NCI-H1436 treated with DMSO at 0.1 percent for 48 hours (cell line): ENCODE measurements at places on chromosomes 7 and 10.

- DNase-seq, result no peak
Observed at GRCh38 chr7:155057076-155057475, 13.0 kb upstream of the HTR5A start.

GRCh38 chr7:727806-728460 lies 852 bp upstream of the PRKAR1B start:
- no peak for DNase-seq

DNA sequence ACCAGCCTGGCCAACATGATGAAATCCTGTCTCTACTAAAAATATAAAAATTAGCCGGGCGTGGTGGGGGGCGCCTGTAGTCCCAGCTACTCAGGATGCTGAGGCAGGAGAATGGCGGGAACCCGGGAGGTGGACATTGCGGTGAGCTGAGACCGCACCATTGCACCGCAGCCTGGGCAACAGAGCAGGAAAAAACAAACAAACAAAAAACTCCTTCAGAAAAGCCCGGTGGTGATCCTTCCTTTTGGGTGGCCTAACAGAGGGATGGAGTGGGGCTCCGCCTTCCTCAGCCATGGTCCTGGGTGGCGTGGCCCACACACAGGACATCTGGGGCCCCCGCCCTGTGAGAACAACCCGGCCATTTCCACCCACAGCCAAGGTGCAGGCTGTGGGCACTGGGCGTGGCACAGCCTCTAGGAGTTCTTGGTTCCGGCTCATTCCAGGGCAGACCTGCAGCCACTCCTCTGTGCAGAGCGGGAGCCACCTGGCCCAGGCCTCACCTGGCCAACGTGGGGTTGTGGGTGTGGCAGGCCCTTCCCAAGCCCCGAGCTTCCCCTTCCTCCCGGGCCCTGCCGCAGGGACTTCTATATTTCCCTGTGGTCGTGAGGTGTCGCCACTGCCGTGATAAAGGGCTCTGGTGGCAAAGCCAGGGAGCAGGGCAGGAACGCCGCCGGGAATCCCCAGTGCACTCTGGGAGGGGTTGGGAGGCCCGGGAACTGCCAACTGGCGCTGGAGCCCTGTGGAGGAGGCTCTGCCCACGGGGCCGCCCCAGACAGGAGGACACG lies 37.6 kb downstream of the GET4 start:
- no peak for DNase-seq

- DNase-seq, result no peak
Observed at GRCh38 chr10:5515948-5516761, 8.6 kb upstream of the CALML3 start.

GRCh38 chr10:124387078-124387874 lies 31.4 kb downstream of the OAT start:
- DNase-seq, result no peak

DNA sequence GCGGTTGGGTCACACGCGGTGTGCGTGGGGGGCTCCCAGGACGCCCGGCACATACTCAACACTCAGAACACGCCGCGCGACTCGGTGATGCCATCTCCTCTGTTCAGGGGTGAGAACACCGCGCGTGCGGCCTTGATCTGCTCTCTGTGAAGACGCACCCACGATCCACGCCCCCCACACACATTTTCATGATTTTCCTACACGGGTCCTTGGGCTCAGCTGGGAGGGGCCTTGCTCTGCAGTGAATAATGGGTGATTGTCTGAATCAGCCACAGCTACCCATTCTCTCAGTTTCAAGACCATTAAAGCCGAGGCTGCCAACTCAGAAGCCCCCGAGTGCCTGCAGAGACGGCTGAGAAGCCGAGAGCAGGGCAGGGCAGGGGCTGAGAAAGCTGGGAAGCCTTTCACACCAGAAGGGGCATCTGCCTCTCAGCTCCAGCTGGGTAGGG lies 54.3 kb upstream of the PDGFA start:
- DNase-seq, result no peak

GRCh38 chr7:55023841-55024505 lies 5.2 kb downstream of the EGFR start:
- DNase-seq, result no peak

DNA sequence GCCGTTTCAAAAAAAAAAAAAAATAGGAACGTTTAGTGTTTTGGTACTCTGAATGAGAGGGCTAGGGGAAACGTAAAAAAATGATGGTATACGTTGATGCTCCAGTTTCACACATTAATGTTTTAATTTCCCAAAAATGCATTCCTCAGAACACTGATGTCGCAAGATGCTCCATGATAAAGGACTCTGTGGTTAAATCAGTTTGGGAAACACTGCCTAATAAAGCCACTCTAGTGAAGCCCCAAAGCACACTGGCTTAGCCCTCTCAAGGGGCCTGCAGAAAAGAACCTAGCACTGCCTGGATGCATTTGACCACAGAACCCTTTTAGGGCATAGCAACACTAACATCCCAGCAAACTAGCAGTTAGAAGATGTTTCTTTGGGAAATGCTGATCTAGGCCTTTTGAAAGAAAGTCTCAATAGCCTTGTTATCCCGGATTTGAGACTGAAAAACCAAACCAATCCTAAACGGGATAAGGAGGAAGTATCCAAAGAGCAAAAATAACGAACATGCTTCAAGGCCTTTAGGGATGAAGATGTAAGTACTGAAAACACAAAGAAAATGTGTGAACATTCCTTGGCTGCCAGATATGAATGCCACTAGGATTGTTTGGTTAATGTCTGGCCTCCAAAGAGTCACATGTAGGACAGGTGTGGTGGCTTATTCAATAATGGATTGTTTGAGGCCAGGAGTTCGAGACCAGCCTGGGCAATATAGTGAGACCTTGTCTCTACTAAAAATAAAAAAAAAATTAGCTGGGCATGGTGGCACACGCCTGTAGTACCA lies 11.0 kb downstream of the DLG5 start:
- no peak for DNase-seq

- DNase-seq, result no peak
Observed at GRCh38 chr7:91020636-91021385, 243.4 kb upstream of the FZD1 start.

- no peak for DNase-seq
Observed at GRCh38 chr7:151194188-151194587, 7.1 kb upstream of the ASB10 start.

DNA sequence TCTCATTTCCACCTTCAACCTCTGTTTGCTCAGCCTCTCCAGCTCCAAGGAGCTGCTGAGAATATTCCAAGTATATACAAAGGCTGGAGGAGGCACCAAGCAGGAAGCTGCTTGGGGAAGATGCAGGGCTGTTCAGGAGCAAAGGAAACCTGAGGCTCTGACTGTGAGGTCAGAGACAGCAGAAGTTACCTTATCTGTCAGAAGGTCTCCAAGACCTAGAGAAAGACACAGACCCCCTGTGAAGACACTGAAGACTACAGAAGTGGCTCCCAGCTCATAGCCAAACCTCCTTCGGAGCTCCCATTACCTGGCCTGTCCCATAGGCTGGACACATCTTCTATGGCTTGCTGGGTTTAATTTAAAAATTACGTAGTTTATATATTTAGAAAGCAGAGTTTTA lies 53.2 kb downstream of the PKD1L1 start:
- no peak for DNase-seq

DNA sequence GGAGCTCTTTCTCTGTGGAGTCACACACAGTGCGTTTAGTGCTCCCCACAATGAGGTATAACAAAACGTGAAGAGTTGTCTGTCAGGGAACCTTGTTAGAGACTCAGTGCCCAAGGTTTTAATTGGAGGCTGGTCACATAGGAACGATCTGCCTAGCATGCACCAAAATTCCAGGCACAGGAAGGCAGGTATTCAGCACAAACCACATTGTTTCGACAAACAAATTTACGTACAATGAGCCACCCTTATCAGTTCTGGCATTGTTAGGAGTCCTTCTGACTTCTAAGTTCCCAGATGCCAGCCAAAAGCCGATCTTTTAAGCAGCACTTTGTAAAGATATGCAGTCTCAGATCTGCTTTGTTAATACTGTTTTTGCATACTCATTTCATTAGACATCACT lies 414.2 kb upstream of the MTPN start:
- no peak for DNase-seq

DNA sequence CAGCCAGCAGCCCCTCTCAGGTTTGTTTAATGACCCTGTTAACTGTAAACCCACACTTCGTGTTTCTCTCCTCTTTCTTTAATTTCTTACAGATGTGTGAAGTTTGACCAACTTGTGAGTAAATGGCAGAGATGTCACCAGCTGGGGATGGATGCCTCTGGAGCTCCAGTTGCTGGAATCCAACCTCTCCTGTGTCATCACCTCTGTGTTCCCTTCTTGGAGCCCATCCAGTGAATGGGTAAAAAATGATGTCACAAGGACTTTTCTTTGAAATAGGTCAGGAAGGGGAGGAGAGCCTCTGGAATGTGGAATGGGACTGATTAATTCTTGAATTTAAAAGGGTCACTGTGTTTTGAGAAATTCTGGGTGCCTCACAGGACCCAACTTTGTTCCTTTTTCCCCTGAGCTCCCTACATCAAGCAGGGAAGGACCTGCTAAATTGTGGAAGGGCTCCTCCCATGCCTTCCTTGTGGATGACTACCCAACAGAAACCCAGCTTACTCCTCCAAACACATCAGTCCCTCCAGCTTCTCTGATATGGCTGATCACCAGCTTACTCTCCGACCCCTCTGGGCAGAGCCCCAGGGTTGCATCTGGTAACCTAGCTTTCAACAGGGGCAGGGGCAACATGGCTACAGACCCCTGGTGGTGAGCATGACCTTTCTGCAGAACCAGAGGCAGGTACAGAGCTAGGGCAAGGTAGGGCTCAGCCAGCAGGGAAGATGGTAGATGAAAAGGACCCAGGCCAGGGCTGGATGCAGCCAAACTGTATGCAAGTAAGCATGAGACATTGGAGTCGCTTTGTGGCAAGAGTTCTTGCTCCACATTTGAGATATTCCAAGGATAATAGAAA lies 67.5 kb downstream of the STRA8 start:
- no peak for DNase-seq

- no peak for DNase-seq
Observed at GRCh38 chr10:34171957-34172527, 643.1 kb downstream of the PARD3 start.

- no peak for DNase-seq
Observed at GRCh38 chr7:7151285-7151684, 31.1 kb upstream of the C1GALT1 start.

GRCh38 chr7:97104719-97105238 lies 12.7 kb upstream of the SDHAF3 start:
- DNase-seq, result peak; percentile 16

- DNase-seq, result no peak
Observed at GRCh38 chr10:11180228-11180627, 162.6 kb downstream of the CELF2 start.

DNA sequence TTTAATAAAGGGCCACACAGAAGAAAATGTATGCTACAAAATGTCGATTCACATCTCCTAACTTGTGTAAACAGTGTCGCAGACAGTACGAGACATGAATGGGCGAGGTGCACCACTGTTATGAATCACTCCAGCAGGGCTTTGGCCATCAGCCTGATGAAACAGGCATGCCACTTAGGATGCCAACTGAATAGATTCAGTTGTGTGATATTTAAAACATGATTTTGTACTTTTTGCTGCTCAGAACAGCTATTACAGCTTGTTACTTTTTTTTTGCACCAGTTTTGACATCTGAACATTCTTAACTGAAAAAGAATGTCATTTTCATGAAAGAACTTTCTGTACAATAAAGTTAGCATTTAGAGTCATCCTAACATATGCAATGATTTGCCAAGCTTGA lies 138.1 kb downstream of the VTI1A start:
- DNase-seq, result no peak

GRCh38 chr10:70459061-70459773 lies 17.7 kb upstream of the NODAL start:
- no peak for DNase-seq

- no peak for DNase-seq
Observed at GRCh38 chr7:100380196-100380595, 6.9 kb downstream of the PILRA start.

DNA sequence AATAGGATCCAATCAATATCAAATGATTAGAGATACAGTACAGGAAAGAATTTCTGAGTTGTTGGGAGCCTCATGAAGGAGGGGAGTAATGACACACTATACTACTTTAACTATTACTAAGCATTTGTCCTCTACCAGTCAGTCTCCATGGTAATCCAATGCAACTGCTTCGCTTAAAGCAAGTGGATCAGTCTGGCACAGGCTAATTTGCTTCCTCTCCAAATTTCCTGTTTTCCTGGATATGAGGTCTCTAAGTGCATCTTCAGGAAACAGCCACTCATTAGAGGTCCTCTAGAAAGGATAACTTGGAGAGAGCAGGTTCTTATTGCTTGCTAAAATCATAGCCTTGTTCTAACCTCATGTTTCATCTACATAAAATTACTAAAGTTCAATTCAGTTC lies 8.4 kb upstream of the SEPTIN7 start:
- DNase-seq, result no peak

DNA sequence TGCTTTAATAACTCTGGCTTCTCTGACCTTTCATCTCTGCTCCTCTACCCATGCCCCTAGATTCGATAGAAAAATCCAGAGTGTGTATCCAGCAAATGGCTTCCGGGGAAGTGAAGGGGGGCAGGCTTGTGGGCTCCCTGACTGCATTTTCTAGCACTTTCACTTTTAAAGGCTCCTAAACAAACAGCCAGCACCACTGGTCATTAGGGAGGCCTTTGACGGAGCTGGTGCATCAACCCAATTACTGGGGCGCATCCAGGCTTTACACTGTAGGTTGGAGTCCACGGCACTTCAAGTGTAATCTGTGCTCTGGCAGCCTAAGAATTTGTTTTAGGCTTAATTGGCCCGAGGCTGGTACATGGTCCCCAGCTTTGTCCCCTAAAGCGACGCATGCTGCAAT lies 291.9 kb downstream of the GFRA1 start:
- DNase-seq, result no peak

GRCh38 chr10:133122171-133122935 lies 34.6 kb downstream of the ADGRA1 start:
- DNase-seq, result no peak

DNA sequence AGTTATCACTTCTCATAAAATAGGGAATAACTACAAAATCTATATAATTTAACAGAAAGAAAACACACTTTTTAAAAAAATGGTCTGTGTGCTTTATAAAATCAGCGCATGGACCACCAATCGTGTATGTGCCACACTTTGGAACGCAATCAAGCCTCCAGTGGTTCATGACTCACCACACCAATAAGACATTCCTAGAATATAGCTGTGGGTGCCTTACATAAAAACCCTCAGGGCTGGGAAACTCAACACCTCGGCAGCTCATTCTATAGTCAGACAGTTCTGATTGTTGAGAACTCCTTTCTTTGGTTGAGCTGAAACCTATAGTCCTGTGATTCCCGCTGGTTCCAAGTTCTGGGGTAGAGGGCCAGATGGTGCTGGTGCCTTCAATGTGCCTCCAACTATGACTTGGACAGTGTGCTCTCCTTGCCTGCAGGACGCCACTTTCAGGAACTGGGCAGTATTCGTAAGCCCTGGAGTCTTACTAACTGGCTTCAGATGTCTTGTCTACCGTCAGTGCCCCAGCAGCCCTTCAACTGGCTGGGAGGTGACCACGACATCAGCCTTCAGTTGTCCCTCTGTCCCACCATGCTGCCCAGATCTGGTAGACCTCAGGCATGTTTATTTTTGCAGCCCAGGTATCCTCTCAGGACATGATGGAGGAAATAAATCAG lies 135.7 kb upstream of the GDF10 start:
- DNase-seq, result no peak

- DNase-seq, result no peak
Observed at GRCh38 chr10:122102869-122103525, 114.0 kb downstream of the TACC2 start.
